ENCODE measurements at places on chromosomes 11 and 22.

DNA sequence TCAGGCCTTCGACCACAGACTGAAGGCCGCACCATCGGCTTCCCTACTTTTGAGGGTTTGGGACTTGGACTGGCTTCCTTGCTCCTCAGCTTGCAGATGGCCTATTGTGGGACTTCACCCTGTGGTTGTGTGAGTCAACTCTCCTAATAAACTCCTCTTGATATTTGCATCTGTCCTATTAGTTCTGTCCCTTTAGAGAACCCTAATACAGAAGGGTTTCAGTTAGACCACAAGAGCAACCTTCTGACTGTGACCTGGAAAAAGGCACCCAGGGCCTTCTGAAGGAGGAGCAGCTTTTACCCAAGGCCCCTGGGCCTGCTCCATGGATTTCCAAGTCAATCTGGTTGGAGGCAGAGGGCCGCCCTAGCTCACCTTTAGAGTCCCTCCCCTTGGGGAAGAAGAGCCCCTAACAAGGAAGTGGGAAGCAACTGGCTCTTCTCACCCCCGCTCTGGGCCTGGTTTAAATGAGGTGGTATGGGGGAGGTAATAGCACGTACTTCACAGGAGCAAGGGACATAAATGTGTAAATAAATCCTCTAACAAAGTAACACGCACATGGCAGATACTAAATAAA is 11.2 kb upstream of the CHST1 start:
- H3K4me1 ChIP-seq: no peaks in the 10 kb centered on the region
- no peaks in the 10 kb centered on the region for H3K27me3 ChIP-seq
- no peaks in the 10 kb centered on the region for H3K36me3 ChIP-seq
- no peak overlapping the region for H3K27ac ChIP-seq
- H3K4me3 ChIP-seq: no peak overlapping the region
- no peak for DNase-seq

DNA sequence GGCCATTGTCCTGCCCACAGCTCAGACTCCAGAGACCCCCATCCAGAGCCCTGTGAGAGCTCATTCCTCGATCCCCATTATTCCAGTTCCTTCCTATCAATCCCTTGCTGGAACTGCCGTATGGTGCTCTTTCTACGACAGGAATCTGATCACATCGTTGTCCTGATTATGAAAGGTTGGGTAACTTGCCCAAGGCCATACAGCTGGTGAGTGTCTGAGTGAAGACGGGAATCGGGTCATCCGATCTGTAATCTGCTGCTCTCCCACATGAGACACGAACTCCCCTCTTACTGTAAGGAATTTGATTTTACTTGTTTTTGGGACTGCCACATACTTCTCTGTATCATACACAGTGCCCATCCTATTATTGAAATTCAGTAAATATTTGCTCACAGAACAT is 149.1 kb downstream of the OPCML start:
- H3K4me3 ChIP-seq: no peak overlapping the region
- DNase-seq: no peak
- no peak overlapping the region for H3K27ac ChIP-seq
- no peaks in the 10 kb centered on the region for H3K4me1 ChIP-seq
- no peaks in the 10 kb centered on the region for H3K36me3 ChIP-seq

GRCh38 chr11:121564948-121565684 is 112.3 kb upstream of the SORL1-AS1 start:
- H3K27ac ChIP-seq: peak overlapping the region; percentile 78
- no peaks in the 10 kb centered on the region for H3K36me3 ChIP-seq
- DNase-seq: no peak
- H3K4me1 ChIP-seq: peaks cover 78% of the 10 kb centered on the region

- H3K4me1 ChIP-seq: no peaks in the 10 kb centered on the region
- no peak overlapping the region for H3K27ac ChIP-seq
- DNase-seq: no peak
- no peak overlapping the region for H3K4me3 ChIP-seq
- no peaks in the 10 kb centered on the region for H3K36me3 ChIP-seq
Measured at GRCh38 chr22:22111267-22111751, 128.7 kb upstream of the TOP3B start.

DNA sequence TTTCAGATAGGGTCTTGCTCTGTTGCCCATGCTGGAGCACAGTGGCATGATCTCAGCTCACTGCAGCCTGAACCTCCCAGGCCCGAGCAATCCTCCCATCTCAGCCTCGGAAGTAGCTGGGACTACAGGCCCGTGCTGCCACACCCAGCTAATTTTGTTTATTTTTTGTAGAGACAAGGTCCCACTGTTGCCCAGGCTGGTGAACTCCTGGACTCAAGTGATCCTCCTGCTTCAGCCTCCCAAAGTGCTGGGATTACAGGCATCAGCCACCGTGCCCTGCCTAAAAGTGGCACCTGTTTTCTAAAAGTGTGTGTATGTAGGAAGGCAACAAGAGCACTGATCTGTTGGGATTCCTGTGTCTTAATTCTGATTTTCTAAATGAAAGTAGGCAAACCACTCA is 20.2 kb downstream of the PACS1 start:
- no peaks in the 10 kb centered on the region for H3K36me3 ChIP-seq
- H3K27me3 ChIP-seq: no peaks in the 10 kb centered on the region
- H3K4me1 ChIP-seq: no peaks in the 10 kb centered on the region
- no peak overlapping the region for H3K27ac ChIP-seq

DNA sequence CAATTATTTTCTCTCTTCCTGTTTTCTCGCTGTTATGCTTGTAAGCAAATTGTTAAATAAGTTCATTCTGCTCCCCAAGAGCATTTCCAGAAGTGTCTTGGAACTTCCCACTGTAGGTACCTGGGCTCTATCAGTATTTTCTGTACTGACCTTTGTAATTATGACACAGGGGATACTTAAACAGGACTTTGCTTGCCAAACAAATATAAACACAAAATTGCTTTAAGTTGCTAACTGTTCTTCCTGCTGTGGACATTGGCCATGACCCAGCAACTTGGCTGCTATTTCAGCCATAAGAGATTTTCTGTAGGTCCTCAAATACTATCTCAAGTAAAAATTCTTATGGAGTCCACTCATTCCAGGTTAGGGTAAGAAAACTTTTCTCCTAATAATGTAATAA is 30.1 kb downstream of the SYT9 start:
- H3K4me1 ChIP-seq: no peaks in the 10 kb centered on the region
- no peak overlapping the region for H3K4me3 ChIP-seq
- no peaks in the 10 kb centered on the region for H3K36me3 ChIP-seq
- no peak for DNase-seq

DNA sequence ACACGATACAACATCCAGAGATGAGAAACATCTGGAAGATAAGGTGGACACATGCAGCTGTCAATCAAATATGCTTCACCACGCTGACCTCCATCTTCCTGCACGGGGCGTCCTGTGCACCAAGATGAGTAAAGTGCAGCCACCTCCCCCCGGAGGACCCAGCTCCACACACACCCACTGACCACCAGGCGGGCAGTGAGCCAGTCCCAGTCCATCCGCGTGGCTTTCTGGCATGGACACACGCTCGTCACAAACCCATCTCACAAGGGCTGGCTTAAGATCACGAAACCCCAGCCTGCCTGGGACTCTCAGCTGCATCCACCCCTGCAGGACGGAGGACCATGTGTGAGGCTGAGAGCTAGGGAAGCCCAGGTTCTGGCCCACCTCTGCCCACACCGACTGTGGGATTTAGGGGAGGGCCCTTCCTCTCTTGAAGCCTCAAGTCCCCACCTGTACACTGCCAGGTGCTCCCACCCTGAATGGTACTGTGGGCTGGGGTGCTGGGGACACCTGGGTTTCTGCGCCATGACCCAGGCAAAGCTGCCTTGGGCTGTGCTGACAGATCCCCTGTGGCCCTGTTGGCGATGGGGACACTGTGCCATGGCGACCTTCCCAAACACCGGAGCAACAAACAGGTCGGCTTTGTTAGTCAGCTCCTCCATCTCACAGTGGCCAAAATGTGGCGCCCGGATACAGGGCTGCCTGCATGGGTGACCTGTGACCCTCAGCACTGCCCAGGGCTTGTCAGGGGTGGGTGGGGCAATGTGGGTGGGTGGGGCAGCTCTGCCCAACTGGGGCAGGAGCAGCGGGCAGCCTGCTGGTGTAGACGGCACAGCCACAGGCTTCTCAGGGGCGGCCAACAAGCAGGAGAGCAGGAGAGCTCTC is 629.0 kb downstream of the TBC1D22A start:
- no peak overlapping the region for H3K4me3 ChIP-seq
- H3K27ac ChIP-seq: no peak overlapping the region
- H3K27me3 ChIP-seq: no peaks in the 10 kb centered on the region

DNA sequence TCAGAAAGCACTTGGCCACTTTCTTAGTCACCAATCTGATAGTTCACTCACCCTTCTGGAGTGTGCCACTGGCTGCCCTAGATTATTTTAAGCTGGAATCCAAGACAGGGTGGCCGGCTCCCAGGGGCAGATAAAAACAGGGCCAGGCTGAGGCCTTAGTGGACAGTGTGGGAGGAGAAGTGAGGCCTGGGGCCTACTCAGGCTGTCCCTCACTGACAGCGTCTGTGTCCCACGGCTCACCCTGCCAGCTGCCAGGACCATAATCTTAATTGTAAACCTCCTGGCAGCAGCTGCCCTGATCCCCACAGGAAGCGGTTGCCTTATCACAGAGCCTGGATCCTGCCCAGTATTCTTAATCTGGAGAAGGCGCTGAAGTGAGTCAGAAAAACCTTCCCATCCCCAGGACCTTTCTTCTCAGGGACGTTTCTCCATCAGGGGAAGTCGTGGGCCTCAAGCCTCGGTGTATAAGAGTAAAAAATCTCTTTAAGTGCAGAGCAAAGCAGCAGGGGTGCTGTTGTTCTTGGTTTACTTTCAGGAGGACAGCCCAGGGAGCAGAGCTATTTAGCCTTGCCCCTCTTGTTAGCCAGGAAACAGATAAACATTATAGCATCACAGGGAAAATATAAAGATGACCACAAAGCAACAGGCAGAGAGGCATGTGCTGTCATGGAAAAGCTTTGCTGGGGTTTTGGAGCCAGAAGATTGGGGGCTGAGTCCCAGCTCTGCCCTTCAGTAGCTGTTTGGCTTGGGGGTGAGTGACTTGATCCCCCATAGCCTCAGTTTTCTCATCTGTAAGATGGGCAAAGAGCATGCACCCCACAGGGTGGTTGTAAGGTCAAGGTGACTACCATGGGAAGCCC is 39.6 kb downstream of the TSPAN18 start:
- no peak for DNase-seq
- H3K27ac ChIP-seq: no peak overlapping the region
- no peaks in the 10 kb centered on the region for H3K36me3 ChIP-seq
- H3K27me3 ChIP-seq: no peaks in the 10 kb centered on the region

DNA sequence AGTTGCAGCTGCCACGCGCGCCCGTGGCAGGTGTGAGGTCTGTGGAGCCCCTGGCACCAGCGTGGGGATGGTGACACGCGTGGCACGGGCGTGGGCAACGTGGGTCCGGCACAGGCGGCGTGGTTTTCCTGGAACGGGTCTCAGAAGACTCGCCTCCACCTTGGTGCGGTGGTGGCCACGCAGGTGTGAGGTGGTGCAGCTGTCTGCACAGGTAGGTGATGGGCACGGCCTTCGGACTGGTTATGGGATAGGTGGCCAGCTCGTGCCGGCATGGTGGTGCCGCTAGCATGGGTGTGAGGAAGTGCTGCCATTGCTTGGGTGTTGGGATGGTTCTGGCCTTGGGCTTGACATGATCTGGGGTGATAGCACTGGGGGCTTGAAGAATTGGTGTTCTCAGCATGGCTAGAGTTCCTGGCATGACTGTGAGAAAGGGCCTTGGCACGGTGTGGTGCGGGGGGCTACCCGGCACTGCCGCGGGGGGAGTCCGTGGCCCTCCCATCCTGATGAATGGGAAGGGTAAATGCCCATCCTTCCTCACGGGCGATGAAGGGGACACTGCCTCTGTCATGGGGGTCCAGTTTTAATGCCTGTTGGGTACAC is 531 bp downstream of the DAGLA start:
- H3K36me3 ChIP-seq: no peaks in the 10 kb centered on the region
- no peak for DNase-seq
- H3K4me1 ChIP-seq: no peaks in the 10 kb centered on the region
- H3K4me3 ChIP-seq: peak overlapping the region; percentile 21
- no peak overlapping the region for H3K27ac ChIP-seq

- no peaks in the 10 kb centered on the region for H3K36me3 ChIP-seq
- no peaks in the 10 kb centered on the region for H3K27me3 ChIP-seq
- no peak for DNase-seq
Measured at GRCh38 chr11:134385774-134386565, 26.1 kb downstream of the B3GAT1 start.

DNA sequence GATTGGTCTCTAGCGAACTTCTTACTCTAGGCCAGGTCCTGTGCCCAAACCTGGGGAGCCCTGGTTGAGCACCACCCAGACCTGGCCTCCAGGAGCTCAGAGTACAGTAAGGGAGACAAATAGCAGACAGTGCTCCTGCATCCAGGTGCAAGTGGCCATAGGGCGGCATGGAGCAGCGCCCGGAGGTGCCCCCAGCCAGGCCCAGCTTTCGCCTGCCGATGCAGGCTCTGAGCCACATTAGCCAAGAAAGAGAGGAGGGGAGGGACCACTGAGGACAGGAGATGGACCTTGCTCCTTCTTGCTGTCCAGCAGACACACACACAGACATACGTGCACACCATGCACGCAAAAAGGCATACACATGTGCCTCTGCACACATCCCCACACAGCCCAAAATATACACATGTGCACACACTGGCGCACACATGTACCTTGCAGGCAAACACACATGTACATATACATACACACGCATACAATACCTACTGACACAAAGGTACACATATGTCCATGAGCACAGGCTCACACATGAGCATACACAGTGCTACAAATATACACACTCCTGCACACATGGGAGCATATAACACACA is 68.7 kb upstream of the FGF3 start:
- no peak overlapping the region for H3K4me3 ChIP-seq
- no peaks in the 10 kb centered on the region for H3K36me3 ChIP-seq
- no peak overlapping the region for H3K27ac ChIP-seq
- peaks cover 6% of the 10 kb centered on the region for H3K4me1 ChIP-seq
- DNase-seq: no peak

DNA sequence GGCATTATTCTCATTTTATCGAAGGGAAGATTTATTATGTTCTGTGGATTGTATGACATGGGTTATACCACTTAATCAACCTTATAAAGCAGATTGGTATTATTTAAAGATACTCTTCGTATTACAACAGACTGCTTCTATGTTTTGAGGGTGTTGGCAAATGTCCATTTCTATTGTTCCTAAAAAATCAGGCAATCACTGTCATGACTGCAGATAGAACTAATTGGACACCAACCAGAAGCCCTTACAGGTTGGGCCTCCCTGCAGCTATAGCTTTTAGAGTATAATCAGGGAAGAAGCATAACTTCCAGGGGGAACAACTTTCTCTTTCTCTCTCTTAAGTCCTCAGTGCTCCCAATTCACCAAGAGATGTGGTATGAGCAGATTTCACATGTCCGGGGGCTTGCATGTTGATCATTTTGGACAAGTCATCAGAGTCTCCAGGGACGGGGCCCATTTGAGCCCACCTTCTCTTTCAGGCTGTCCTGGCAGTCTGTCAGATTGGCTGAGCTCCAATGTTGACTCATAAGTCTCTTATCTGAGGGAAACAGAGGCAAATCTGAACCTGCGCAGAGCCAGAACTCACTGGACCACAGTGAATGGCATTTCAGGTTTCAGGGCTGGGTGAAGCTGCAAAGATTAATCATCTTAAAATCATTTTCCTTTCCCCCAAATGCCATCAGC is 264.0 kb upstream of the CCDC90B start:
- no peak overlapping the region for H3K27ac ChIP-seq
- DNase-seq: no peak
- no peaks in the 10 kb centered on the region for H3K27me3 ChIP-seq
- H3K36me3 ChIP-seq: no peaks in the 10 kb centered on the region
- no peak overlapping the region for H3K4me3 ChIP-seq

Data from right lobe of liver (tissue), 6 donors.